Stimulated activated CD8-positive, alpha-beta memory T cell treated with anti-CD3 and anti-CD28 coated beads, Interleukin-12 subunit alpha, Interleukin-12 subunit beta, amount 100 ng/mL, for 4 hours (primary cell): ENCODE measurements at places on chromosomes 11 and 22.

DNA sequence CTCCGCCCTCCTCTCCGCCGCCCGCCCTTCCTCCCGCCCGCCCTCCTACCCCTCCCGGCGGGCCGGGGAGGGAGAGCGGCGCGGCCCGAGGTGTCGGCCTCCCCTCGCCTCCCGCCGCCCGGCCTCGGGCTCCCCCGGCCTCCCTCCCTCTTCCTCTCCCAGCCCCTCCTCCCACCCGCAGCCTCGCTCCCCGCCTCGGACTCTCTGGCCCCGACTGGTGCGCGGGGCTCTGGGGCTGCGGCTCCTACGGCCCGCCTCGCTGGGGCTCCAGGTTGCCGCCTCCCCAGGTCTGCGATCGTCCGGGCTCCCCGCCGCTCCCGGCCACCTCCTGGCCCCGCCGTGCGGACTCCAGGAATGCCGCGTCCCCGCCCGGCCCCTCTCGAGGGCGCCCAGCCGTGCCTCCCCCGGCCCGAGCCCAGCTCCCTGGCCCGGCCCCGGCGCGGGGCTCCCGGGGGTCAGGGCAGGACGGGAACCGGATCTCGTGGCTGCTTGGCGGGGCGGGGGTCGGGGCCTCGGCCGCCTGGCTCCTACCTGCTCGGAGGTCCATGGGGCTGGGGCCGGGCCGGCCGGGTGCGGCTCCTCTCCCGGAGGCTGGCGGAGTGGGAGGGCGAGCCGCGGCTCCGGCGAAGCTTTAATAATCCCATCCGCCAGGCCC, at the start of gene CLCF1:
Gene CLCF1 (minus strand): TSS at position 606 of the 655 bp plus-strand sequence. CDS start 59 bp downstream, at position 547.
- DNase-seq = peak; percentile 19

- DNase-seq = no peak
Observed at GRCh38 chr11:94196363-94196762, 67.7 kb downstream of the PANX1 start.

DNA sequence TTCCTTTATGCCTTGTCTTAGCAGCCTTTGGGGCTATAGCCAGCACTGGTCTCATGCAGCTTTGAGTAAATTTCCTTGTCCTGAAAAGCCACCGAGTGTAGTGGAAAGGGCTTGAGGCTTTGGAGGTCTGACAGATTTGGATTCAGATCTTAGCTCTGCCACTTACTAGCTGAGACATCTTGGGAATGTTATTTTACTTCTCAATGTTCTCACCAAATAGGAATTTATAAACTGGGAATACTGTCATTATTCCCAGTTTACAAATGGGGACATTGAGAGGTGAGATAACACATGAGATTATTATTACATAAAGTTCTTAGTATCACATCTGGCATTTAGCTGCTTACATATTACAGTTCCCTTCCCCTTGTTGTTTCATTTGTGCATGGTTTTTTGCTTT, 95.5 kb downstream of the COMMD9 start:
- DNase-seq = no peak

DNA sequence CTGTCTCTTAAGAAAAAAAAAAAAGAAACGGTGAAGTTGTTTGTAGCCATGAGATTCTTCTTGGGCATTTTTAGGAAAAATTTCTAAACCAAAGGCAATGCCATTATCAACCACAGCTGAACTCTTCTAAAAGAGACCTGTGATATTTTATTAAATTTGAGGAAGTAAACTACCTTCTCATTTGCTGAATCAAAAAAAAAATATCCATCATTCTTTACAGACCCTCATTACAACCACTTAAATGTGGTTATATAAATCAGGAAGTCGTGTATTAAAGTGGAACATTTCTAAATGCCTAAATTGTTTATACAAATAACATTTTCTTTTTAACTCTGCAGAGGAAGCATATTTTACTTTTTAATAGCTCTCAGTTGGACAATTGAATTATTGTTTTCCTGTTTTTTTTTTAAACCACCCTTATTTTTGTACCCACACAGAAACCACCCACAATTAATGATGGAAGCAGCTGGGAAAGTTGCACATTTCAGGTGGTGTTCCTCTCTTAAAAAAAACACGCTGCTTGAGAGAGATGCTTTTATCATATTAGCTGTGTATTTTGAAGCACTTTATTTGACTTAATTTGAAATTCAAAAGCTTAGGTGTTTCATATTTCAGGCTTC, 91.2 kb downstream of the ARHGAP42 start:
- DNase-seq = no peak

DNA sequence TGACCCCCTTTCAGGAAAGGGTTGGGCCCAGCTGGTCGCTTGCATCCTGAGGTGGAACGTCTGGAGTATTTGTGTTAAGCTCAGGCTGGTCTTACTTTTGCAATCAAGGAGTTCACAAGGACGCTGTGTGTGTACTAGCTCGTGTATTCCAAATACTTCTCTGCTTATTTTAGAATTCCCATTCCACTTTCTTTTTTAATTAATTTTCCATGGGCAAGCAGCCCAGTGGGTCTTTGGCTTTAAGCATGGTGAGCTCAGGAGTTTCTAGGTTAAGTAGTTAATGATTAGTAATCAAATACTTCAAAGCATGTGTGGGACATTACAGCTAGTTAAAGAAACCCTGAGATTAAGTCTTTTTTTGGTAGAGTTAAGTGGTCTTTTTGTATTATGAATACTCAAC, 68.6 kb downstream of the CSNK2A3 start:
- DNase-seq = no peak

DNA sequence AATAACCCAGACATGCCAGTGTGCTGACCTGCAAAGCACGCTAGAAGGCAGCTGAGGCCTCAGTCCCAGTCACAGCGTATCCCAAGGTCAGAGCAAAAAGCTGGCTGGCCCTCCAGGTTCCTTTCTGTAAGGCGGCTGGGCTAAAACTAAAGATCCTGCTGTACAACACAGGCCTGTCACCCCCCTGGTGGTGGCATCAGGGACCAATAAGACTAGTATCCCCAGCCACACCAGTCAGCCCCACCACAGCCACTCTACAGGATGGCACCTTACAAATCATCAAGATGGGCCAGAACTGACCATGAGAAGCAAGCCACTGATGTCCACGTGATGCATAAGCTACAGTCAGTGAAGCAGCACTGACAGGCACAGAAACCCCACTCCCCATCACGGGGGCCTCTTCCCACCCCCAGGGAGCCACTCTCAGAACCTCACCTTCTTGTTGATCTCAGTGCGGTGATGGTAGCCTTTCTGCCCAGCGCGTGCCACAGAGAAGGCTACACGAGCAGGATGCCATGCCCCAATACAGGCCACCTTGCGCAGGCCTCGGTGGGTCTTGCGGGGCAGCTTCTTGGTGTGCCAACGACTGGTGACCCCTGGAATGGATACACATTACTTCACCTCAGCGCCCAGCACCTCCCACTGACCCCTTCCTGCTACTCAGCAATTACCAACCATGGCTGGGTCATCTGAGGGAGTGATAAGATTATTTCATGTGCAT, 5.0 kb downstream of the RPL3 start:
- no peak for DNase-seq

DNA sequence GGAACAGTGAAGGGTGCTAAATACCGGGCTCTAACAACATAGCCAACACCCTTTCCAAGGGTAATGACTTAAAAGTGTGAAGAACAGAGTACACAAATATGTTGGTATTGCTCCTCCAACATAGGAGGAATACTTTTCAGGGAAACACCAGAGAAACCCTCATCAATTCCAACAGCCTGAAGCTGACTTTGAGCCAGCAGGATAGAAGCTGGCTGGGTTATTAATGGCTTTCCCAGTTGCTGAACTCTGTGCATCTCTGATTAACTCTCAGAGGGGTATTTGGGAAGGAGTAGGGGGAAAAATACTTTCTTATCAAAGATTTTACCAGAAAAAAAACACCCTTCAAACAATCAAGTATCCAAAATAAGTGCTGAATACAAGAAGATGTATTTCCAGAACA, 95.6 kb downstream of the AMBRA1 start:
- no peak for DNase-seq

- no peak for DNase-seq
Observed at GRCh38 chr11:33912405-33913361, 20.8 kb upstream of the LMO2 start.

DNA sequence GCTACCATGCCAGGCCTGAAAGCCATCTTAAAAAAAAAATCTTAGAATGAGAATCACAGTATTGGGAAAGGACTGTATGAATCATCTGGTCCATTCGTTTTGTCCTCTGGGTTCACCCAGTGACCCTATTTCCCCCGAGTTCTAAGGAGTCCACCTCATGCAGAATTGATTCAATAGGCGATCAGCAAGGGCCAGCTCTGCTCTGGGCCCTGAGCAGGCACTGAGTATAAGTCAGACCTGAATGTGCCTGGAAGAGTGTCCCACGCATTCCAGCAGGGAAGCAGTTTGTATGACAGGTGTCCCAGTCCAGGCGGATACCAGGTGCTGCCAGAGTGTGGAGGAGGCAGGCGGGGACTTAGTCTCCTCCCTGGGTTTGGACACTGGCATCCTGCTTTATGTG, 883 bp upstream of the HMOX1 start:
- no peak for DNase-seq

- DNase-seq = no peak
Observed at GRCh38 chr11:119370486-119371046, 10.9 kb downstream of the USP2 start.

GRCh38 chr11:81959341-81959740, 774.3 kb downstream of the FAM181B start:
- no peak for DNase-seq

- no peak for DNase-seq
Observed at GRCh38 chr11:67524480-67524808, 1.2 kb upstream of the CABP2 start.

GRCh38 chr11:96708219-96708878, 318.5 kb downstream of the JRKL start:
- no peak for DNase-seq

GRCh38 chr22:44354288-44354687, 41.5 kb upstream of the SHISAL1 start:
- no peak for DNase-seq

- no peak for DNase-seq
Observed at GRCh38 chr11:26030399-26030798, 301.5 kb upstream of the ANO3 start.

DNA sequence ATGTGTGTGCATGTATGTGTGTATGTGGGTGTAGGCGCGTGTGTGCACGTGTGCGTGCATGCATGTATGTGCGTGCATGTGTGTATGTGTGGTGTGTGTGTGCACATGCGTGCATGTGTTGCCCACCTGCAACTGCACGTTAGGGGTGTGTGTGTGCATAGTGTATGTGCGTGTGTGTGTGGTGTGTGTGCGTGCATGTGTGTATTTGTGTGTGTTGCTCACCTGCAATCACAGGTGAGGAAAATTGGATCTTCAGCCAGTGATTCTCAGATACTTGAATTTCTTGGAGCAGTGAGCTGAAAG, 54.3 kb downstream of the ST14 start:
- DNase-seq = no peak

GRCh38 chr11:119236891-119237290, 30.8 kb downstream of the CBL start:
- no peak for DNase-seq

- no peak for DNase-seq
Observed at GRCh38 chr11:130671801-130672700, 223.6 kb downstream of the ADAMTS15 start.

DNA sequence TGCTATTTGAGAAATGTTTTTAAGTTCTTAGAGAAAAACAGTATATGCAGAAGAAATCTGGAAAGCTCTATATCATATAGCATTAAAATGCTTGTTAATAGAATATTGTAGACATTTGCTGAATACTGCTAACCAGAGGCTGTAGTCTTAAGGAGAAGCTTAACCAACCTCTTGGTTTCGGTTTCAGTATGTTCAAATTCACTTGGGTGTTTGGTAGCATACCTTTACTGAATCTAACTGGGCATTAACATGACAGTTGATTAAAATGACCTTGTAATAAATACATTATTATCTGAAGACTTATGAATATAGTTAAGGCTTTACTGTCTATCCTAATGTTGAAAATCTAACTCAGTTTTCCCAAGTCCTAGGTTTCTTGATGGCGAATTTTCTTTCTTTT, 5.4 kb downstream of the PCF11 start:
- no peak for DNase-seq

- DNase-seq = no peak
Observed at GRCh38 chr11:36008584-36008983, 64.7 kb downstream of the LDLRAD3 start.

- no peak for DNase-seq
Observed at GRCh38 chr11:79402912-79403311, 37.9 kb downstream of the TENM4 start.

DNA sequence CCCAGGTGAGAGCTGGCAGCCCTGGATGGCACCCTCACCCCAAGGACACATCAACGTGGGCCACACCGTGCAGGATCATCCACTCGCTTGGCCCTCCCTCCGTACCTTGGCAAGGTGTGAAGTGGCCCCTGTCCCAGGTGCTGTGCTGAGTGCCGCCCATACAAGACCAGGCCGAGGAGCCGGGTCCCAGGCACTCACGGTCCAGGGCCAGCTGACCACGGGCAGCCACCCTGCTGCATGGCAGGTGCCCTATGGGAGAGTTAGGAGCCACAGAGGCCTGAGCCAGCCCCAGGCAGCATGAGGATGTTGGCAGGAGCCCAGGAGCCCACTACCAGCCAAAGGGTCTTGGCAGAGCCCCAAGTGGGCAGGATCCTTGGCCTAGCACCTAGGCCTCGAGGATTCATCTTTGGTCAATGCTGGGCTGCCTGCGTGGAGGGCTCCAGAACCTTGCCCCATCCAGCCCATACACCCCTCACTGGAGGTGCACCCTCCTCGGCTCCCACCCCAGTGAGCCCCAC, 19.6 kb downstream of the RTN4R start:
- DNase-seq = no peak

DNA sequence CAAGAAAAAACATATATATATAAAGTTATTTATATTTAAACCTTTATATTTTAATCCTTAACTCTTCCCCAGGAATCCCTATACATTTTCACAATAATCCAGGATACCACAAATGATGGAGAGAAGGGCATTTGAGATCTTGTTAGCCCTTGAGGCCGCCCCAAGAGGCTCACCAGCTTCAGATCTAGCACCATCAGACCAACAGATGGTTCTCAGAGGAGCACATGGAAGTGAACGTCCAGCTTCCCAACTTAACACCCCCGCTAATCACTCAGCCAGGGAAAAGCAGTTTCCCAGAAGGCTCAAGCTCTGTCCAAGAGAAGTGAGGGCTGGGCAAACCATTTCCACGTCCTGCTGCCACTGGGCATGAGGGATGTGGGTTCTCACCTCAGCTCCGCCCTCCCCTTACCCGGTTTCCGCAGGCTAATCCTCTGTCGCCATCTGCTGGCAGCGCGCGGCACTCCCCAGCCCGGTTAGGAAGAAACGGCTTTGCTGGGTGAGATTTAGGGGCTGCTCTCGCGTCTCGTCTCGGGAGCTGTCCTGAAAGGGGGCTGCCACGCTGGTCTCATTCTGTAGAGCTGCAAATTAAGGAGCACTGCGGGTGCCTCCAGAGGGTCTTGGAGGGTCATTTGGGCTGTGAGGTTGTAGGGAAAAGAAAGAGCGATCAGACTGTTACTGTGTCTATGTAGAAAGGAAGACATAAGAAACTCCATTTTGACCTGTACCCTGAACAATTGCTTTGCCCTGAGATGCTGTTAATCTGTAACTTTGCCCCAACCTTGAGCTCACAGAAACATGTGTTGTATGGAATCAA, 6.8 kb upstream of the FAM111A start:
- DNase-seq = peak; percentile 72

- no peak for DNase-seq
Observed at GRCh38 chr22:50551160-50551752, 5.6 kb downstream of the KLHDC7B start.
